ENCODE measurements at places on chromosomes 2 and 18. TPM values are rescaled to one million over a fixed set of nuclear protein-coding genes. Genes with fewer than 3 reads are reported as not detected.

- DNase-seq = no peak
Measured at GRCh38 chr2:150166313-150167051, 321.0 kb downstream of the RND3 start.

GRCh38 chr18:29780816-29781215, 1261.7 kb downstream of the DSC3 start:
- DNase-seq = no peak

The MYO5B gene
- total RNA-seq = 0.25 TPM

- no peak for DNase-seq
Measured at GRCh38 chr2:204706939-204707338, 161.7 kb downstream of the PARD3B start.

DNA sequence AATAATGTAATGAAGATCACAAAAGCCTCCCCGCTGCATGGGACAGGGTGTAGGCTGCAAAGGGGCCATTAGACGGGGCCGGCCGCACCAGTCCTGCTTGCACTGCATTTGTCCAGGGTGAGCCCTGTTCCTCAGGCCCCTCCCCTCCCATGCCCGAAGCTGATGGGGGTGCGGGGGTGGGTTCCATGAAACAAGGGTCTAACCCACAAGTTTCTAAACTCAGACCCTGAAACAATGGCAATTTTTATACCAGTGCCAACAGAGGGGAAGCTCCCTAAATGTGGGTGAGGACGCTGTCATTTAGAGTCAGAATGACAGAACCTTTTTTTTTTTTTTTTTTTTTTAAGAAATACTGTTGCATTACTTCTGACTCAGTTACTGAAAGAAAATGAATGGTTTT, 39.7 kb downstream of the HS6ST1 start:
- no peak for DNase-seq

DNA sequence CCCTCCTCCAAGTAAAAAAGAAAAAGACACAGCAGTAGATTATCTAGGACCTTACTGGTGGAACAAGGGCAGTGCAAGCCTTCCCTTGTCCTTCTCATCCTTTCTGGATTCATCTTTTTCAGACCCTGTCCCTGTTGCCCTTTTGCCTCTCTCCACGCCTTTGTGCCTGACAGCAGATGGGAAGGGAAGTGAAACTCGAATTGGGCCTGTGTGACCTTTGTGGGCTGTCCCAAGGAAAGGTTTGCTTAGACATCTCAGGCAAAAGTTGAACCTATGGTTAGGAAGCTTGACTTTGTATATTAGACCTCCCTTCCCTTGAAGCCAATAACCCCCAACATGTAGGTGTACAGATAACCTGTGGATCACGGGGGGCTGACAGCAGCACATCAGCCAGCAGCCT, 185.3 kb downstream of the PRKCE start:
- no peak for DNase-seq

GRCh38 chr2:24855022-24855622, 61.9 kb downstream of the CENPO start:
- DNase-seq = no peak

The MATN3 gene
- 1.3 TPM for total RNA-seq

The FAM124B gene
- not detected for total RNA-seq

The ALKAL2 gene
- total RNA-seq = 0.63 TPM

The EML6 gene
- 8.1 TPM for total RNA-seq

DNA sequence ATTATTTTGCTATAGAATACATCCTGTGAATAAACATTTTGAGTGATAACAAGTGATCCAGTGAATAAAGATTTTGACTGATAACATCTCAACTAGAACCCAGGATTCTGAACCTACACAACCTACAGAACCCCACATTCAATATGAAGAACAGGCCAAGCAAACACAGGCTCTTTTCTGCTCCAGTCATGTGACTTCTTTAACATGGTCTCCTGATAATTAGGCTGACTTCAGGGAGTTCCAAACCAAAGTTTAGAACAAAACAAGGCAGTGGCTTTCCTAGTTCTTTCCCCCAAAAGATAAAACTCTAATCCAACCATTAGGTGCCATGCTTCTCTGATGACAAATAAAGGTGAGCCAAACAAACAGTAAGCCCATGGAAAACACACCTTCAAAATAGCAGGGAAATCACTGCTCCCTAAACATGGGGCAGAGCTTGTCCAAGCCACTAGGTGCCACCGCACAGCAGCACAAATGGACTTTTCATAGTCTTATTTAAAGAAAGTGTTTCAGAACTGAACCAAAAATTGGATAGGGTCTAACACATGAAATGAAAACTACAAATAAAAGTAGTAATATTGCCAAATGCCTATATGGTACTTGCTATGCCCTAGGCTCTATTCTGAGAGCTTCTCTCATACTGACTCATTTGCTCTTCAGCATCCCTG, 95.3 kb downstream of the EVA1A start:
- no peak for DNase-seq

The TMEM163 gene
- total RNA-seq = 0.71 TPM

The DUSP2 gene
- total RNA-seq = 1.1 TPM

DNA sequence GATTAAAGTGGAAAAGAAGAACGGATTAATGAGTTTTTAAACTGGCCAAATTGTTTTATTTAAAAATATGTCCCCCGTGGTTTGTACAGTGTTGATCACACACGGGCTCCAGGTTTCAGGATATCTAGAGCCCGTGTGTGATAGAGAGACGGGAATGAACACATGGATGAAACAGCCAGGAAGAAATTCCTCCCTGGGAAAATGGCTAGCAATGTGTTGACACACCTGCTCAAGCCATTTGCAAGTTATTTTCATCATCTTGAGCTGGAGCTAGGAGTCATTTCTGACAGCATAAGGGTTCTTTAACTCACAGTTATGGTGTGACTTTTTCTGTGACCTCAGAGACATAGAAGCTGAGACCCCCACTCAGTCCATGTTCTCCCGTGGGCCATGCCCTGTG, 81.6 kb downstream of the LRRFIP1 start:
- DNase-seq = no peak

DNA sequence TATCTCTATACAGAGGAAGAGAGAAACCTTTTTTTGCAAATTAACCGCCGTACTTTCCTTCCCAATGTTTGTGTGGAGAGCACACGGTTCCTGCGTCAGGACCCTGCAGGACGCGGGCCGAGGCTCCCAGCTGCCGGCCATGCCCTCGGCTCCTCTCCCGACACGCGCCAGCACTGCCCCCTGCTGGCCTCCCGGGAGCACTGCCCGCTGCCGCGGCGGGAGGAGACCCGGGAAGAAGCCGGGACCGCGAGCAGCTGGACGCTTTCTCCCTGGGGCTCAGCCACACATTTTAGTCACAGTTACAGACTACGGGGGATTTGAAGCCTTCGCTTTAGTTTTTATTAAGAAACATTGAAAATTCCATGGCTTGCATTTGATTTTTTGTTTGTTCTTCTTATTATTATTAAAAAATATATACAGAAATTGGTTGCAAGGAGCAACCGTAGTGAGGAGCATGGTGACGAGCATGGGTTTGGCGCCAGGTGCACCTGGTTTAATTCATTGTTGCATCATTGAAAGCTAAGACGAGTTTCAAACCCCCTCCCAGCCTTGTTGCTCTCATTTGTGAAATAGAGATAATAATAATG, 401.2 kb downstream of the GALR1 start:
- peak; percentile 88 for DNase-seq

GRCh38 chr18:40875101-40875615, 1079.9 kb upstream of the PIK3C3 start:
- no peak for DNase-seq

GRCh38 chr2:9160732-9161131, 45.9 kb upstream of the ASAP2 start:
- no peak for DNase-seq

DNA sequence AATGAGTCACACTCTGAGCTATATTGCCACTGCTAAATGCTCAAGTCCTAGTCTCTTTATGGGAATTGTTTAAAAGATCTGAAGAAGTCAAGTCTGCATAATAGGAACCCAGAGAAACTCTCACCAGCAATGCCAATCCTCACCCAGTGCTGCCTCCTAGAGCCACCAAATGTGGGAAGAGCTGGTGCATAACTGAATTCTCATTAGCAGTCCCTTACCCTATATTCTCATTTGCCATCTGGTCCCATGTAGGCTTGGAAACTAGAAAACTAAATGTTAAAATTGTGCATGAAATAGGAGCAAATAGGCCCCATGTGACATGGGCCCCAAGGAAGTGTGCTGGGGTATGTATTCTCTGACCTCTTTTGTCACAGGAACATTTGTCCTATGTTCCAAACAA, 224.4 kb upstream of the SMAD2 start:
- DNase-seq = no peak

DNA sequence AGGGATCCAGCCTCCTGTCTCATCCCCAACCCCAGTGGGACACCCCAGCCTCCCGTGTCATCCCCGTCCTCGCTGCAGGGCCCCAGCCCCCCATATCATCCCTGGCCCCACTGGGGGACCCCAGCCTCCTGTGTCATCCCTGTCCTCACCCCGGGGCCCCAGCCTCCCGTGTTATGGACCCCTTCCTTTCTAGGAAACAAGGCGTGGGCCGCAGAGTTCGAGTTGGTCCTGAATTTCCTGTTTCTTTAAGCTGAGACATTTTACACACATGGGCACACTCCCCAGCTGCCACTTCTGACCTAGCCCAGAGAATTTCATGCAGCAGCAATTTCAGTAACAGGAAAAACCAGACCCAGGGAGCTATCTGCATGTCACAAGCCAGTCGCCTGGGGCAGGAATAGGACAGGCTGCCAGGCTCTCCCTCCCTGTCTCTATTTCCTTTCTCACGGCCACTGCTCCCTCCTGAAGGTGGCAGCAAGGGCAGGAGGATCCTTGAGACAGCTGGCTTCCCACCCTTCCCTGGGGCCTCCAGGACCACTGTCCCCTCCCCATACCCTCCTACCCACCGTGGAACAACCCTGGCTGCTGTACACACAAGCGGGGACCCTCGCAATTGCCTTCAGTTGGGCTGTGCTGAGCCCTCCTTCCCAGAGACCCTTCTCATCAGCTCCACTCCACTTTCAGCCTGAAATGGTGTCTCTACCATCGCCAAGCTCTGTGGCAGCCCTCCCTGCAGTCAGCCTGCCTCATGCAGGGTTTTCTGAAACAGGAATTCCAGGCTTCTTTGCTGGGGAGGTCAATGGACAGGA, 141.9 kb upstream of the ID2 start:
- no peak for DNase-seq

- no peak for DNase-seq
Measured at GRCh38 chr2:216745453-216745852, 50.1 kb upstream of the IGFBP5 start.

DNA sequence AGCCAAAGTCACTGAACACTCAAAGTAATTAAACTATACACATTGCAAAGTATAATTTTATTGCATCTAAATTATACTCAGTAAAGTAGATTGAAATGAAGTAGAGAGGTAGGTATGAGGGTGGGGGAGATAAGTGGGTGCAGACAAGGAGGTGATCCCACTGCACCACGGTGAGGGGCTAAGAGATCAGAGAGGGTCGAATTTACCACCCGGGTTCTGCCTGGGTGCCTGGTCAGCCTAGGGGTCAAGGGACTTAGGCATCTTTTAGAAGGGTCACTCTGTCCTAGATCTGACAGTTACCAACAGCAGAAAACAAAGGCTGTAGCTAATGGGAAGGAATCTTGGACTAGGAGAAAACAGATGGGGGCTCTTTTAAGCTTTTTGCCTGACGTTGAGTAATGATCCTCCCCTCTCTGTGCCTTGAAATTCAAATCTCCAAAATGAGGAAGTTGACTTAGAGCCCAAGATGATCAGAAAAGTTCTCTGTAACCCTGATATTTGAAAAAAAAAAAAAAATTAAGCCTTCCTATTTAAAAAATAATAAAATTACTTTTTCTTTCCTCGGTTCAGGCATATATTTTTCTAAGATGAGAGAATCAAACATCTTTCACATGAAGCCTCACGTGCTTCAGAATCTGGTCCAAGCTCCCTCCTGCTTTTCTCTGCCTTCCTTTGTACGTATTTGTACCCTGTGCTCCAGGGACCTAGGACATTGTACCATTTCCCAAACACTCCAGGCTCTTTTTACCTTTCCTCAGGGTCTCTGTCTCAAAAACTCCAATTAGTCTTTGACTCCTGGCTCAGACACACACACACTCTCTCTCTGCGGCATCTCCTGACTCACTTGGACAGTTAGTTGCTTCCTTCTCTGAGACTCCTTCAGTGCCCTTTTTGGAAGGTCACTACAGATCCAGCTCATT, 353.9 kb downstream of the CYRIA start:
- DNase-seq = no peak

DNA sequence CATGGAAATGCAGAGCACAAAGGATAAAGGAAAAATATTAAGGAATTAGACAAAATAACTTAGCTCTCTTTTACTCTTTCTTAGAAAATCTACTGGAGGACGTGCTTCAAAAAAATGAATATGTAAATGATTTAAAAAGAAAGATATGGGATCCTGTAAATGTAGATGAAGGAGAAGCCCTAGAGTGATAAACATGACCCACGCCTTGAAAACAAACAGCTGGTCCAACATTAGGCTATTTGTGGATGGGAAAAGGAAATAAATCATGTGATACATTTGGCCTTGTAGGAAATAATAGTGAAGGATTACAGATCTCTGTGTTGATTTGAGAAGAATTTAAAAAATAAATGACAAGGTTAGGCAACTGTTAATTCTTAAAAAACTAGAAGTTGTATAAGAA, 492.1 kb upstream of the SLC39A10 start:
- DNase-seq = no peak

DNA sequence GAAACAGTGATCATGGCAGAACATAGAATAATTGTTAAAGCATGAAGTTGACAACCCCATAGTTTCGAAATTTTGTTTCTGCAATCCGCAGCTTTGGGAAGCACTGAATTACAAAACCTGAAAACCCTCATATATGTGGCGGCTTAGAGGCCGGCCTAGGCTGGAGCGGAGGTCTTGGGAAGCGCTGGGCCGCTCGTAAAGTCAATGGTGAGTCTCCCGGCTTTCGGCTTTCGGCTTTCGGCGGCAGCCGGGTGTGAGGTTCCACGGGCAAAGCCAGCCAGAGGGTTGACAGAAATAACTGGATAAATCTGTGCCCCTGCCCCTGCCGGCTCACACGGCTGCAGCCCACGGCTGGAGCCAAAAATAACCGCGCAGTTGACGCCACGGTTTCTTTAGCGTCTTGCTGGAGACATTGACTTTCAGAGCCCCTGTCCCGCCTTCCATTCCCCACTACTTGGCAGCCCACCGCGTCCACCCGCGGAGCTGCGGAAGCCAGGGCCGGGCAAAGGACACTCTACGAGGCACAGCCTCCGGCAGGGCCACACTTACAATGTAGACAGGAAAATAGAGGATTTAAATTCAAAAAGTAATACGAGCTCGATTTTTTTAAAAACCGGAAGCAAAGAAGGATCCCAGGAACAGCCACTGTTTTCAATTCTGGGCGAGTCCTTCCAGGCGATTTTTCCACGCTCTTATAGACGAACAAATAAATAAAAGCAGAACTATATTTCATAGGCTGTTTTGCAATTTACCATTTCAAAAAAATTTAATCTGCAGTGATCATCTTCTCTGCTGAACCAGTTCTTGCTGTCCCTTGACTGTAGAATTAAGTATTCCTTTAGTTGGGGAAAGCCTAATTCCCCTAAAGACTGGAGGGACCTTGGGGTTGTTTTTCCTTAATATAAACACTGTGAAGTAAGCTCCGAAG, 28.3 kb upstream of the ATP6V1B1 start:
- DNase-seq = no peak

DNA sequence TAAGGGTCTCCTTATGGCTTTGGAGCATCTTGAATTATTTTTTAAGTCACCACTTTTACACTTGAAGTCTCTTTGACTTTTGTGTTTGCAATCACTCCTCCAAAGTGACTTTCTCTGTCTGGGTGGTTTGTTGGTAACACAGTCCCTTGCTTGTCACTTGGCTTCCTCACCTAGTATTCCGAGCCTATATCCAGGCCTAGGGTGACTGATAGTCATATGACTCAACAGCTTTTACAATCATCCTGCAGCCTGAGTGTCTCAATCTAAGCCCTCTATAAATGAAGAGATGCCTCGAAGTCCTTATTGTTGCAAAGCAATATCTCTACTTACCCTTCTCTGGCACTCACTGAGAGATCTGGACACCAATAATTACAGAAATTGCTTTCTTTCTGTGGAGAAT, 53.9 kb upstream of the SETBP1 start:
- DNase-seq = no peak
